T-helper 2 cell treated with Interferon-gamma antibody and Interleukin-4, amounts not matched to agents 5 μg/mL and 100 μg/mL, for 36 hours (primary cell): ENCODE measurements at places on chromosomes 1 and 21.

GRCh38 chr1:201536558-201536957 lies 2.4 kb upstream of the NAV1 start:
- no peak for DNase-seq

- DNase-seq, result no peak
Measured at GRCh38 chr1:154733621-154734020, 125.6 kb upstream of the ADAR start.

DNA sequence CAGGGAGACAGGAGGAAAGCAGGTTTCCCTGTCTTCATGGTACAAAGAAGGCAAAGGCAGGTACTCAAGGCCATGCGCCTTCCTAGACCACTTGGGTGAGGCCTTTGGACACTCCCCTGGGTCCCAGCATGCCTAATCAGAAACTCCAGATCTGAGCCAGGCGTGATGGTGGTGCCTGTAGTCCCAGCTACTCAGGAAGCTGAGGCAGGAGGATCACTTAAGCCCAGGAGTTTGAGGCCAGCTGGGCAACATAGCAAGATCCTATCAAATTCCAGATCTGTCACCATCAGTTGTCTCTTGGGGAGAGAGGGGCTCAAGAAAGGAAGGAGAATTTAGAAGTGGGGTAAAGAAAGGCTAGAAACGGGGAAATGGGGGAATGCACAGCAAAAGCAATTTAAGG lies 96.3 kb upstream of the SLC25A33 start:
- no peak for DNase-seq

GRCh38 chr1:113282008-113282892 lies 108.1 kb upstream of the MAGI3 start:
- no peak for DNase-seq

GRCh38 chr1:216535059-216535458 lies 111.8 kb upstream of the USH2A start:
- DNase-seq, result no peak

- no peak for DNase-seq
Measured at GRCh38 chr1:72100771-72101170, 181.6 kb downstream of the NEGR1 start.

- peak; percentile 58 for DNase-seq
Measured at GRCh38 chr1:228734881-228735801, at the start of gene RHOU. Gene RHOU, plus strand, starts transcription at chr1:228735479. Its CDS starts 264 bp downstream, at chr1:228735743.

GRCh38 chr21:26177746-26178426 lies 7.3 kb upstream of the APP start:
- no peak for DNase-seq

- no peak for DNase-seq
Measured at GRCh38 chr1:98201666-98202081, 280.8 kb upstream of the DPYD start.

GRCh38 chr1:35097224-35097623 lies 18.0 kb downstream of the ZMYM1 start:
- peak; percentile 10 for DNase-seq

DNA sequence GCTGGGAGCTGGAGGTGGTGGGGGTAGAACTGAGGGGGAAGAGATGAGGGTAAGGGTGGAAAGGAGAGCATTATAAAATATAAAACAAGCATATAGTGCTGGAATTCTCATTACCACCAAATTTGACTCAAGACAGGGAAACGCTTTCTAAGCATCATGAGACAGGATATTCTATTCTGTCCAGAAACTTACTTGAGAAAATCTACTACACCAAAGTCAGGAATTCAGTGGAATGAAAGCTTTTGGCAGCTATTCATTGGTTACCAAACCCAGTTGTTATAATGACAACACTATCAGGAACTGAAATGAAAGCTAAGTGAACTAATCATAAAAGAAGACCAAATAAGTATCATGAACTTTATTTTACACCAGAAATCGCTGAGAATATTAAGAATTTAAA lies 14.5 kb downstream of the AIDA start:
- no peak for DNase-seq

DNA sequence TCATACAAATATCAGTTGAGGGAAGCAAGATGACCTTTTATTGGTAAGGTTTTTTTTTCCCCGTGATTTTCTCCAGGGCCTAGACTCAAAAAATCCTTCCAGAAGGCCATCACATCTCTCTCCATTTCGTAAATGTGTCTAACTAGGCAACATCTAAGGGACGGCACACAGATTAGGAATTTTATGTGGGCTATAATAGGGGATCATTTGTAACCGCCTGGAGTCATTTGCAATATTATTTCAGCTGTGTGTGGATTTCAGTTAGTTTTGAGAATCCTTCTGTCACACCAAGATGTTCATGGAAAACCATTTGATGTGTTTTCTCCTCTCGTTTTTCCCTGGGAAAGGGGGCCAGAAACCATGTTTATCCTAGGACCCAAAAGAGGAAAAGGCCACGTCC lies 63.1 kb downstream of the ATP5PO start:
- no peak for DNase-seq

DNA sequence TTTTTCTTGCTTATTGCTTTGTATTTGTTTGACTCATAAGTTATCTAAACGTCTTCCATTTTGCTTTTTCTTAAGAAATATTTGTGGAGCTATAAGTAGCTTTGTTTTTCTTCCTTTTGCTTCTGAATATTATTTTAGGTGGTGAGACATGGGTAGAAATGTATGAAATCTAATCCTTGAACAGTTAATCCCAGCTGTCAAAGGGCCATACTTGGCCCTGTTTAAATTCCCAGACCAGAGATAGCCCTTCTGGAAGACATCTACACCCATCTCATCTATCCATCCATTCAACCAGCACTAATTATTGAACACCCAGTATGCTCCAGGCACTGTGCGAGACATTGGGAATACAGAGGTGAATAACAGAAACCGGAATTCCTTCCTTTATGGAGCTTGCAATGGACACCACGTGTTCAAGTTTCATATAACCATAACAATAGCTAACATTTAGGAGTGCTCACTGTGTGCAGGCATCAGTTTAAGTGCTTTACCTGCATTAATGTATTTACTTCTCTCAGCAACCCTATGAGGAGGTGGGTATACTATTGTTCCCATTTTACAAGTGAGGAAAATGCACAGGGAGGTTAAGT lies 8.7 kb downstream of the TACSTD2 start:
- DNase-seq, result no peak

DNA sequence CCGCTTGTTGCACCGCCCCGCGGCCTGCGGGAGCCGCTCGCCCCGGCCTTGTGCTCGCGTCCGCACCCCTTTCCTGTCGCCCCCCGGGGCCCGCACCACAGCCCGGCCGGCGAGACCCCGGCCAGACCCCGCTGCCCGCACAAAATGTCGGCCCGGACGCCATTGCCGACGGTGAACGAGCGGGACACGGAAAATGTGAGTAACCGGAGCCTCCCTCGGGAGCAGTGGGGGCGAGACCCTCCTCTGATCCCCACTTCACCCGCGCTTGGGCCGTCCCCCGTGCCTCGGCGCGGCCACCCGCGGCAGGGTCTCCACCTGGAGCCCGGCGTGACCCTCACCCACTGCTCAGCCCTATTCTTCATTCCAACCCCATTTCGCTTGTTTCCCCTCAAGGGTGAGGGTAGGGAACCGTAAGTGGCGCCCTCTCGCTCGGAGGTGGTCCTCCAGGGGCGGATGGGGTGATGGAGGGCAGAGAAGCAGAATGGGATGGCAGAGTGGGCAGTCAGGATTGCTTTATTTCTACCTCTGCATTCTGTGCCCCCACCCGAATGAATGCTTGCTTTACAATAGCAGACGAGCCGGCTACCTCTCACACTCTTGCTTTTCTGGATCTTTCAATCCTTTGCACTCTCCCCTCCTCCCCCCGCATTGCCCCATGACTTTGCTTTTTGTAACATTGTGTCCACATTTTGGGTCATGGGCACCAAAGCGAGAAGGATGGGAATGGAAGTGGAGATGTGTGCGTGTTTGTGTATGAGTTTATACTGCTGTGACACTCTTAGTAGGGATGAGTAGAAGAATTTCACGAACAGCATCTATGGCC lies 954 bp downstream of the MARK1 start:
- DNase-seq, result no peak

GRCh38 chr1:214331827-214332423 lies 51.0 kb downstream of the SMYD2 start:
- peak; percentile 29 for DNase-seq

DNA sequence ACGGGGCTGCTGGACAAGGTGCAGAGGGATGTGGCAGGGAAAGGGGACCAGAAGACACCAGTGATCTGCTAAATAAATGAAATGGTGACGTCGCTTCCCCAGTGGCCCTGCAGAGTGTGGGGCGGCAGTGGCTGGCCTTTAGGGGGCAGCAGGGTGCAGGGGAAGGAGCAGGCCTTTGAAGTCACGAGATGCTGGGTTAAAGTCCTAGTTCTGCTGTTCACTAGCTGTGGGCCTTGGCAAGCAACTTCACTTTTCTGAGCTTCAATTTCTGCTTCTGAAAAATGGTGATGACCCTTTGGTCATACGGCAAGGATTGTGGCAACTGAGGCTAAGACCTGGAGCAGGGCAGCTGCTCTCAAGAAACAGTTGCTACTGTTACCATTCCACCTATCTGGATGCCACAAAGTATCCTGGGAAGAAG lies 9.2 kb upstream of the GALE start:
- peak; percentile 67 for DNase-seq

DNA sequence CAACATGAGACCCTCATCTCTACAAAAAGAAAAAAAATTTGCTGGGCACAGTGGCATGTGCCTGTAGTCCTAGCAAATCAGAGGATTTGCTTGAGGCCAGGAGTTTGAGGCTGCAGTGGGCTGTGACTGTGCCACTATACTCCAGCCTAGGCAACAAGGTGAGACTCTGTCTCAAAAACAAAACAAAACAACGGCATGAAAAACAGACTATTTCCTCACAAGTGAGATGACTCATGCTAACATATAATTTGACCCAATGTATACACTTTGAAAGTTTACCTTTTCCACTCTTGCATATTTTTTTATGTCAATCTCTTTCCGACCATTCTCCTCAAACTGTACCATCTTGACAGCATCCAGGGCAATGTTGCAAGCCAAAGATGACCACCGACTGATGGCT lies 17.5 kb downstream of the CCT3 start:
- no peak for DNase-seq

DNA sequence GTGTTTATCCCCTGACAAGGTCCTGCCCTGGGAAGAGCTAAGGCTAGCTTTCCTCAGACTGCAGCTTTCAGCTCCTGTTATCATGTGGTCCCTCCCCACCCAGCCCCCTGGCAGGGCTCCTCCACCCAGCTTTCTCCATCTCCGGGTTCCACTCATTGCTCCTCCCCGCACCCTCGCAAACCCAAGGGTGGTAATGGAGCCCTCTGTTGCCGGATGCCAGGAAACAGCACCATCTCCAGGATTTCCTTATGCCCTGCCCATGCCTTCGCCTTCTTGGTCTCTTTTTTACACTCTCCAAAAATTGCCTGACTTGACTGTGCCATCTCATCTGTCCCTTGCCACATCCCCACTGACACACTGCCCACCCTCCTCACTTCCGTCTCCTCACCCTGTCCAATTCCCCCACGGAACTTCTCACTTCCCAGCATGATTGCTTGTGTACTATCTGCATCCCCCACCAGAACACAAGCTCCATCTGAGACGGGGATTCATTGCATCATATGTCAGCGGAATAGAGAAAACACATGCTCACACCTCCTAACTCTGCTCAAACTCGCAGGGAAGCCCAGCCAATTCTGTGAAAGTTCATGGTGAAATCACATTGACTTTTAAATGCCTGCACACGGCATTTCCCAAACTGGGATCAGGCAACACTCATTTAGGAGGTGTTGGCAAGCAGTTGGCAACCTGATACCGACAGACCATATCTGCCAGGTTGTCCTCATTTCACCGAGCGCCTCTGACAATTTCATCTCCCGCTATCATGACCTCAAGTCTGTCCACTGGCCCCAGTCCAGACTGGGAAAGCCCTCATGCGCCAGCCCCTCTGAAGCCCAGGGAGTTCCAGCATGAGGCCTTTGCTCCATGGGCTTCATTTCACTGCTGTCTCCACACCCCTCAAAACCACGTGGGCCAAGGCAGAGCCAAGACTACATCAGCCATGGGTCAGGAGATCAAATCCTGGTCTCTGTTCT lies 201.1 kb downstream of the MATN1 start:
- DNase-seq, result no peak

GRCh38 chr1:115450501-115451040 lies 112.5 kb upstream of the NGF start:
- DNase-seq, result no peak

GRCh38 chr1:159881622-159882526 lies 18.1 kb downstream of the CFAP45 start:
- no peak for DNase-seq

- no peak for DNase-seq
Measured at GRCh38 chr21:38743772-38744529, 61.8 kb upstream of the ETS2 start.

DNA sequence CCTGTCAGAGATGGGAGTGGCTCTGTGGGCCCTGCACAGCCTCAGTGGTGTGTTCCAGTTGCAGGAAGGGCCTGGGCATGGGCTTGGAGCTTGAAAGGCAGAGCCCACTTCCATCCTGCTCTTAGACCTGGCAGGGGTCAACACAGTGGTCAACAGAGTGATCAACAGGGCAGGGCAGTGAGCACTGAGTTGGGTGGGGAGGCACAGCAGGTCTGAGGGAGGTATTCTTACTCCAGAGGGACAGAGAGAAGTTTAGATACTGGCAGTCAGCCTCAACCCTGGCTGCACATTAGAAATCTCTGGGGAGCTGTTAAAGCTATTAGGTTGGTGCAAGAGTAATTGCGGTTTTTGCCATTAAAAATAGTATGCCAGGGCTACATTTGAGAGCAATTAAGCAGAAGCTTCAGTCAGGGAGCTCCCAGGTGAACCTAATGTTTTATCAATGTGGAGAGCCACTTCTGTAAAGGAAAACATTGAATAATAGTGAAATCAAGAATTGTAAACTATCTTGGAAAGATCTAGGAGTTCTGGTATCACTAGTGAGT lies 37.7 kb downstream of the SH3BGR start:
- DNase-seq, result no peak

- no peak for DNase-seq
Measured at GRCh38 chr1:3293563-3294080, 160.8 kb upstream of the ARHGEF16 start.

DNA sequence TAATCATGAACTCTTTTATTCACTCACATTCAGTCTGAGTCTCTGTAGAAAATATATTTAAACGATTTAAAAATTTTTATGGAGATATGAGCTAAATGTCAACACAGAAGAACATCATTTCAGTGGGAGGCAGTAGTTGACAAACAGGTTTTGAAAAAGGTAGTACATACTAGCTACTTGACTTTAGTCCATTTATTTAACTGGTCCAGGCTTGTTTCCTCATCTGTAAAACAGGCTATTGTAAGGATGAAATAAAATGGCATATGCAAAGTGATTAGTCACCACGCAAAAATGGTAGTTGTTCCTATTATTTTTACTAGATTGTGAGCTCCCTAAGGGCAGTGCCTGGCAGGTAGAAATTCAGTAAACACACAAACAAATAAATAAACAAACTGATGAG lies 75.2 kb downstream of the NTPCR start:
- no peak for DNase-seq
